Activated T-helper 1 cell treated with anti-CD3 and anti-CD28 coated beads, Interleukin-2, amount 50 U/mL, for 16 hours (primary cell): ENCODE measurements at places on chromosomes 2 and 18.

DNA sequence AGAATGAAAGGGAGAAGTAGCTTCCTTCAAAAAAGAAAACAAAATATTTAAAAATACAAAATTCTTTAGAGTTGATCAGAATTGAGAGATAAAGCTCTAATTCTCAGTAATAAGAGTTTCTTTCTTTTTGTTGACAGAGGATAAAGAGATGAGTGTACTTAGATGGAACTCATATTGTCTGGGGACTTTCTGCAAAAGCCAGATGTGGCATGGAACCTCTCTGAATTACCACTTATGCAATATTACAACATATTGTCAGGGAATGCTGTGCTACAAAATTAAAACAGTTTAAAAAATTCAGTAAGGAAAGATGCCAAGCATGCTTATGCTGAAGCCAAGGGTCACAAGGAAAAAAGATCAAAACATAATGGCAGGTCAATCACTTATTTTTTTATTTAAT lies 386.6 kb upstream of the LRATD1 start:
- DNase-seq: no peak

- no peak for DNase-seq
Measured at GRCh38 chr2:216261042-216261537, 111.2 kb downstream of the MARCHF4 start.

- DNase-seq: no peak
Measured at GRCh38 chr2:237116431-237116830, 30.7 kb downstream of the COPS8 start.

DNA sequence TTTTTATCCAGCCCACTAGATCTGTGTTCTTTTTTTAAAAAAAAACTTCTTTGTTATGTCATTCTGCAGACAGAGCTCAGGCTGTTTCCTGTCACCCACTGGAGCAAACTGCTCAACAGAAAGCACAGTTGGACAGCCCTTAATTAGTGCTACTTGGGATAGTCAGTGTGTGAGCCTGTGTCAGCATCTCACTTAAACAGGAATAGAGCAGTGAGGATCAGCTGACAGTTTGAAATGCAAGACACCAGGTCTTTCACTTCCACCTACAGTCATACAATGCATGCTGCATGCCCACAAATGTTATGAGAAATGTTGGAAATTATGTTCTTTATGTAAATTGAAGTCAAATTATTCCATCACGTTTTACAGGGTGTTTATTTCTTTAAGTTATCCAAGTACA lies 174.9 kb downstream of the NR4A2 start:
- no peak for DNase-seq

GRCh38 chr2:554444-554843 lies 122.8 kb downstream of the TMEM18 start:
- no peak for DNase-seq

DNA sequence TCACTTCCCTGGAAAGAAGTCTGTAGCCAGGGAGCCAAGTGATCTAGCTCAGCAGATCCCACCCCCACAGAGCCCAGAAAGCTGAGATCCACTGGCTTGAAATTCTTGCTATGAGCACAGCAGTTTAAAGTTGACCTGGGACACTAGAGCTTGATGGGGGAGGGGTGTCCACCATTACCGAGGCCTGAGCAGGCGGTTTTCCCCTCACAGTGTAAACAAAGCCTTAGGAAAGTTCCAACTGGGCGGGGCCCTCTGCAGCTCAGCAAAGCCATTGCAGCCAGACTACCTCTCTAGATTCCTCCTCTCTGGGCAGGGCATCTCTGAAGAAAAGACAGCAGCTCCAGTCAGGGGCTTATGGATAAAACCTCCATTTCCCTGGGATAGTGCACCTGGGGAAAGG lies 887.2 kb upstream of the LRATD1 start:
- no peak for DNase-seq
